ENCODE measurements at places on chromosomes 16 and 17. TPM values are rescaled to one million over a fixed set of nuclear protein-coding genes. Genes with fewer than 3 reads are reported as not detected.

DNA sequence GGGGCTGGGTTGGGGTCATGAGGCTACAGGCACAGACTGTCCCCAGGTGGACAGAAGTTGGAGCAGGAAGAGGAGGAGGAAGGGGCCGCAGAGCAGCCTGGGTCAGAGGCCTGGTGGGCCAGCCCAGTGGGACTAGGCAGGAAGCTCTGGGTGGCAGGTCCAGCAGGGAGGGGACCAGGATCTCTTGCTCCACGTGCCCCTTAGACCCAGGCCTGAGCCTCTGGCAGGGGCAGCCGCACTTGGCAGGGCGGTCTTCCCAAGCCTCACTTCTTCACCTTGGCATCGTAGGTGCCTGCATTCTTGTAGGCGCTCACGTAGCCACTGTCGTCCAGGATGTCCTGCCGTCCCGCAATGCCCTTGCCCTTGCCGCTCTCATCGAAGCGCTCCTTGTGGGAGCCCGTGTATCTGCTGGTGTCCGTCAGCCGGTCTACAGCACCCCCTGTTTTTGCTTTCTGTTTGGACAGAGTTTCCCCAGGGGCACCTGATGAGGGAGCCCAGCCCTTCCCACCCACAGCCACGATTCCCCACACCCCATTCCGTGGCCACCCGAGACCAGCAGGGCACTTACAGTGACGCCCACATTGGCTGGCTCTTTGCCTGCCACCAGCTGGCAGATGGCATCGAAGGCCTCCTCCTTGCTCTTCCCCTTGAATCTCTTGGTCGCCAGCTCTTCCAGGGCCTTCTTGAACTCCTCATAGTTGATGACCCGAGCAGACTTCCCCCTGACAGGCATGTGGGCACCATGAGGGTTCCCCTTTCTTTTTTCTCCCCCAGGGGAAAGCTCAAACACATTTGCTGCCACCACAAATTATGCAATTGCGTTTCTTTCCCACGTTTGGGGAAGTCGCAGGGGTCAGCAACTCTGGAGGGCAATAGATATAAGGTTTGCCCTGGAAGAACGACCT is 3.1 kb downstream of the TPPP3 start:
- no peak for ATAC-seq

- no peak for ATAC-seq
These were observed 24.3 kb downstream of the G6PC1 start for GRCh38 chr17:42924891-42925290.

The EXOC3L1 gene
- total RNA-seq, result 6.1 TPM

The CCL17 gene
- not detected for total RNA-seq

The TNFRSF17 gene
- 0.45 TPM for total RNA-seq

The CLEC19A gene
- not detected for total RNA-seq
